ENCODE measurements at places on chromosomes 6 and 20.

DNA sequence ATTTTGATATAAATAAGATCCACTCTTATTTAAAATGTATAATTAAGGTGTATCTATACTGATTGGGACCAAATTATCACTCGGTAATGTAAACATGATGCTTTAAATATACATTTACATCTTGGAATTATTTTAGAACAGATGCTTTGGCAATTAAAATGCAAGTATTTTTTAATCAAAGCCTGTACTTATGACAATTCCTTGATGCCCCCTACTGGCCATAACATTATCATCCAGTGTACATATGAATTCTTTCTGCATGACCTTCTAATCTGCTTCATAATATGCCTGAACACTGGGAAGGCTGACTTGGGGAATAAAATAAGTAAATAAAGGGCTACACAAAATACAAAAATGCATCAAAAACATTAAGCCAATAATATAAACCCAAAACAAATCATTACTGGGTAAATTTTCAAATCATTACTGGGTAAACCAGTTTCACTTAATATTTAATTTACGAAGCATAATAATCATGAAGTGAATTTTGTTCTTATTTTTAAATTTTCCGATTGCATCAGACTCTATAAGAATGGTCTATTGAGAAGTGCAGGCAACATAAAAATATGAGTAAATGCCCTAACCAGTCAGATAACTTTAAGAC, 65.1 kb downstream of the CGA start:
- peak; percentile 2 for DNase-seq

GRCh38 chr20:24684956-24685691, 215.7 kb downstream of the SYNDIG1 start:
- no peak for DNase-seq

GRCh38 chr6:119673741-119674140, 324.2 kb upstream of the MAN1A1 start:
- no peak for DNase-seq

DNA sequence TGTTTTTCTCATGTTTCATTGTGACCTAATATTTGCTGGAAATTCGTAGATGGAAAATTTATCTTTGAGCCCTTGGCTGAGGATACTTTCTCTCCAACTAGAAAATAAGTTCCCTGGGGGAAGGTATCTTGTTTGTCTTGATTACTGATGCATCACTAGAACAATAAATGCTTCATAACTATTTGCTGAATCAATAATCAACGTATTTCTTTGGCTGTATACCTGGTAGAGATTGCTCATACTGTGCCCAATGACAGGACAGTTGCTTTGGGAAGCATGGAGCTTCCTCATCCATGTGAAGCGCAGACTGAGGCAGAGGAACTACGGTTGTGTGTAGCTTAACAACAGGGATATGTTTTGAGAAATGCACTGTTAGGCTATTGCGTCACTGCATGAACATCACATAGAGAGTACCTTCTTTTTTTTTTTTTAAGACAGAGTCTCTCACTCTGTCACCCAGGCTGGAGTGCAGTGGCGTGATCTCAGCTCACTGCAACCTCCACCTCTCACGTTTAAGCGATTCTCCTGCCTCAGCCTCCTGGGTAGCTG, 34.2 kb upstream of the RPN2 start:
- no peak for DNase-seq

DNA sequence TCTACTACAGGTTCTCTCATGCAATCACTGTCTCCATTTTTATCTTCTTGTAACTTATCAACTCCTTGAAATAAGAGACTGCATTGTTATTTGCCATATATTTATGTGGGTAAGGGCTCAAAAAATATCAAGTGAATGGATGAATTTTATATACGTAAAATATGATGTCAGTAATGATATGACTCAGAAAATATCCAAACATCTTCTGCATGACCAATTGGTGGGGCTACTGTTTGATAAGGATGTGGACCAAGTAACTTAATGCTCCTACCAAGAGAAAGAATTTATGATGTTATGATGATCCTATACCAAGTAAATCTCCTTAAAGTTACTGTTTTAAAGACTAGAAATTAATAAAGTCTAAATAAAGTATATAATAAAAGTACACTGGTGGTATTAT, 103.7 kb downstream of the OGFRL1 start:
- no peak for DNase-seq

GRCh38 chr6:154170106-154170505, 131.1 kb downstream of the OPRM1 start:
- no peak for DNase-seq

GRCh38 chr6:63637865-63638445, 2.4 kb downstream of the PHF3 start:
- DNase-seq = no peak

DNA sequence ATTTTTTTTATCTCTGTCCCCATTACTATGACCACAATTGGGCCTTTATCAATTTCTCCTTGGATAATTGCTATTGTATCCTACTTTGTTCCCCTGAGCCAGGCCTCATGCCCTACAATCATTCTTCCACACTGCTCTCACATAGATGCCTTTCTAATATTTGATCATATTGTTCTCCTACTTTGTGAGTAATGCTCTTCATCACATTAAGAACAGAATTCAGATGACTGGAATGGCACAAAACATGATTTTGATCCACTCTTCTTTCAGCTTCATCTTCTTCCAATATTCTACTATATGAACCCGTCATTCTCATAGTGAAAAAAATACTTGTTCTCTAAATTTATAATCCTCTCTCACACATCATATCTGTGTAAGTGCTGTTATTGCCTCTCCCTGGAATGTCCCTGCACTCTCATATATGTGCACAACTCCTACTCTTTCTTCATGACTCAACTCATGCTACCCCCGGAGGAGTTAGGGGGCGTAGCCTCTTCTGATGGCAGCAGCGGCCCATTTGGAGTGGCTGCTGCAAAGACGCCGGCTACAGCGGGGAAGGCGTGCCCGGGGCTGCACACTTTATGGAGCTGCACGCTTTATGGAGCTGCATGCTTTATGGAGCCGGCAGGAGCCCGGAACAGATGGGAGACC, 25.3 kb upstream of the HACE1 start:
- DNase-seq = no peak

DNA sequence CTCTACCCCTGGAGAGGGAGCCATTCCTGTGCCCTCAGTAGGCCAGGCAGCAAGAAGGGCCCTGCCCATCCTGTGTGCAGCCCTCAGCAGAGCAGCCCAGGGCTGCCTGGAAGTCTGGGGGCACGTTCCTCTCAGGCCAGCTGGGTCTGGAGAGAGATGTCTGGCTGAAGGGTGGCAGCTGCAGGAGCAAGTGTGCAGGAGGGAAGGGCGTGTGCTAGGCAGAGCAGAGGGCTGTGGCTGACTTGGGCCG, 62.7 kb downstream of the NOL4L start:
- DNase-seq = no peak

DNA sequence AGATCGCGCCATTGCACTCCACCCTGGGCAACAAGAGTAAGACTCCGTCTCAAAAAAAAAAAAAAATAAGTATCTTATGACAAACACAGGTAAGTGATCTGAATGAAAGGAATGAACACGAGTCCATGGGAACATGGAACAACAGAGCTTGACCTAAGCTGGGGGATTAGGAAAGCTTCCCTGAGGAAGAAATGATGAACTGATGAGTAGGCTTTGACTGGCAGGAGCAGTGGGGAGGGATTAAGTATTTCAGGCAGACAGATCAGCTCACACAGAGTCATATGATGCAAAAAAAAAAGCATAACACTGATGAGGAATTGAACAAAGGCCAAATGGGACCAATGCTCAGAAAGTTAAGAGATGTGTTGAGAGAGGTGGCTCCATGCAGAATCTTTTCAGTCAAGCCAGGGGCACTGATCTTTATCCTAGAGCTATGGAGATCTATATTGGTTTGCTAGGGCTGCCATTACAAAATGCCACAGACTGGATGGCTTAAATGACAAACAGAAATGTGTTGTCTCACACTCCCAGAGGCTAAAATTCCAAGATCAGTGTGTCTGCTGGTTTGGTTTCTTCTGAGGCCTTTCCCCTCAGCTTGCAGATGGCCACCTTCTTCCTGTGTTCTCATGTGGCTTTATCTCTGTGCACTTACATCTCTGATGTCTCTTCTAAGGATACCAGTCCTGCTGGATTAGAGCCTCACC, 85.6 kb downstream of the ANKRD6 start:
- DNase-seq = peak; percentile 17

DNA sequence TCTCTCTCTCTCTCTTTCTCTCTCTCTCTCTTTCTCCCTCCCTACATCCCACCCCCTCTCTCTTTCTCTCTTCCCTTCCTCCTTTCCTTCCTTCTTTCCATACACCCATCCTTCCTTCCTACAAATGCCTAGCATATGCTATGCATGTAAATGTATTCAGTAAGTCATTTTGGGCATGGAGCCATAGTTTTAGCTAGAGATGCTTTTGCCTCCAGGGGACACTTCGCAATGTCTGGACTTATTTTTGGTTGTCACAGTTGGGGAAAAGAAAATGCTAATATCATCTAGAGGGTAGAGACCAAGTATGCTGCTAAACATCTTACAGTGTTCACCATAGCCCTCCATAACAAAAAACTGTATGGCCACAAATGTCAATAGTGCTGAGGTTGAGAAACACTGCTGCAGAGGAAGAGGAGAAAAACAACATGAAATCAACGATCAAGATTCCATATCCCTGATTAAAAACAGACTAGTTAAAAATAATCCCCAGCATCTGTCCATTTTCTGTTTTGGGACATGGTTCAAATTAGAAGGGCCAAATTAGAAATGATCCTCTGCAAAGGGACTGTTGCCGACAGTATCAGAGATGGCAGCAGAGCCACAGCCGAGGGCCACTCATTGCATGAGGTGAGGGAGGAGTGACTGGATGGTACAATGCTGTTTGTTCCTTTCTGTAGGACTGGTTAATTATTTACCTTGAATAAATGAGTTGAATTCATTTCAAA, 152.7 kb downstream of the SH3BGRL2 start:
- DNase-seq = no peak

DNA sequence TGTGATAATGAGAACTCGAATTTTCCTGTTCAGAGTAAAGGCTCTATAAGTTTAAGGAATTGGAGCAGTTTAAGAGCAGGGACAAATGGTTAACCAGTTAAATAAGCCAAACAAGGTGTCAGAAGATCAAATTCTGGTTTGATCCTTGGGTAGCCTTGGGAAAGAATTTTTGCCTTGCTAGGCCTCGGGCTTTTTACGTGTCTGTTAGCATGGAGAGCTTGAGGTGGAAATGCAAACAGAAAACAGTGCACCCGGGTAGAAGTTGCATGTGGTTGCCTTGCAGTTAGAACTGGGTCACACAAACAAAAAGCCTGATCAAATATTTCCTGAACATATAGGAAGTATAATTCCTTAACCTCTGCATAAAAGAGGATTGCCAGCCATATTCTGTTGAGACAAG, 58.3 kb downstream of the RIN2 start:
- no peak for DNase-seq

- DNase-seq = no peak
Measured at GRCh38 chr6:108989700-108990099, 104.9 kb downstream of the SESN1 start.

DNA sequence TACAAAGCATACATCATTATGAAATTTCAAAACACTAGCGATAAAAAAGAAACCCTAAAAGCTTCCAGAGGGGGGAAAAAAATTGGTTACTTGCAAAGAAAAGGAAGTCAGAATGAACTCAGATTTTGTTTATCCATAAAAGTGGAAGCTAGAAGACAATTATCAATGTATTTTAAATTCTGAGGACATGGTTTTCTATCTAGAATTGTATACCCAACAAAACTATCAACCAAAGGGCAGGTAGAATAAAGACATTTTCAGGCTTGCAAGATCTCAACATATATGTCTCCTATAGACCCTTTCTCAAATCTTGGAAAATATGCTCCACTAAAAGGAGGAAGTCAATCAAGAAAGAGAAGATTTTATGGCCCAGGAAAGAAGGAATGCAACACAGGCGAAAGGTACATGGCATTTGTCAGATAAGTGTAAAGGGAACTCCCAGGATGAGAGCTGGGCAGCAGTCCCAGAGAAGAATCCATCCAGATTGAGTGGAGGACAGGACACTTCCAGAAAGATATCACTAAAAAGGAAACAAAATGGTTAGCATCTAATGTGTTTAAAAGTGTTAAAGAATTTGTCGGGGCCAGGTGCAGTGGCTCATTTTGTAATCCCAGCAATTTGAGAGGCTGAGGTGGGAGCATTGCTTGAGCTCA, 45.4 kb upstream of the ZFAND3 start:
- no peak for DNase-seq

DNA sequence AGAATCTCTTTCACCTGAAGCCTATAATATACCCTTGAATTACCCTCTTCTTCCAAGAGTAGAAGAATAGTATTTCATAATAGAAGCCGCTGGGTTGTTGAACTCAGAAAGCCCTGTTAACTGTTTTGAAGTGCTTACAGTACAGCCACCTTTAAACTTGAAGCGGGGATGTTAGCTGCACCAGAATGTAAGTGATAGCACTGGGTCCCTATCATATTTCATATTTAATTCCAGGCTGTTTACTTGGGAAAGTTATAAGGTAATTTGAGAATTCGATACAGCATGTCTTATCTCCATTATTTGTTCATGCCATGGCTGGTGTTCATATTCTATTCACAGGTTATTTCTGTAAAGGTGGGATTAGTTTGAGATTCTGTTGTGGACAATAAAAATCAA, 63.5 kb upstream of the VSTM2L start:
- no peak for DNase-seq

DNA sequence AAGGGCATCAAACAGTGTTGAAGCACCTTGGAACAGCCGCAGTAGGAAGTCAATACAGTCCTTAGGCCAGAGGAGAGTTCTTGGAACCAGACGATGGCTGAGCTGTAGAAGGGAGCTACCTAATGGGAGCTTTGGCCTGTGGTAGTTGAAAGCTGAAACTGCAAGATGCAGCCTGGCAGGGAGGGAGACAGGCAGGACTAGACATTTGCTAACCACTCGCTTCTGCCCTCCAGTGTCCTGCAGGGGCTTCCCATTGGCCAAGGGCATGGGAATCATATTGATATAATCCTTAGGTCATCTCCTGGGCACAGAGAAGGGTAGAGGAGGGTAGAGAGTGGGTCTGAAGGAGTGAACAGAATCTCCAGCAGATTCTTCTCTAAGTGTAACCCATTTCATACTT, 60.4 kb downstream of the TPD52L1 start:
- DNase-seq = no peak

- no peak for DNase-seq
Measured at GRCh38 chr20:48953653-48954052, 32.1 kb downstream of the ARFGEF2 start.

DNA sequence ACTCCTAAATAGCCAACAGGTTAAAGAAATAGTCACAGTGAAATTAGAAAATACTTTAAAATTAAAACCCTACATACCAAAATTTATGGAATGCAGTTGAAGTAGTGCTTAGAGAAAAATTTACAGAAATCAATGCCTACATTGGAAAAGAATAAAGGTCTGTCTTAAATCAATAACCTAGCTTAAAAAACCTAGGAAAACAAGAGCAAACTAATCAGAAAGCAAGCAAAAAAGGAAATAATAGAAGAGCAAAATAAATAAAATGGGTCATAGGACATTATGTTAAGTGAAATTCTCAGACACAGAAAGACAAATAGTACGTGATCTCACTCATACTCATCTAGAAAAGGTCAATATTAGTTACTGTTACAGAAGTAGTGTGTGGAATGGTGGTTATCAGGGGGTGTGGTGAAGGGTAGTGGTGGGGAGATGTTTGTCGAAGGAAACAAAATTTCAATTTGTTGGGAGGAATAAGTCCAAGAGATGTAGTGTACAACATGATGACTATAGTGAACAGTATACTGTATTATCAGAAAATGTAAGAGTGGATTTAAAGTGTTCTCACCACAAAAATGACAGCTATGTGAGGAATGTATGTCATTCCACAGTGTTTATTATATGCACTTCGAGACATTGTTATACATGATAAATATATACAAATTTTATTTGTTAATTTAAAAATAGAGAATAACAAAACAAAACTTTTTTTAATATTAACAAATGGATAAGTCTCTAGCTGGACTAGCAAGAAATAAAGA, 423.6 kb downstream of the CDH26 start:
- DNase-seq = peak; percentile 6

- DNase-seq = no peak
Measured at GRCh38 chr20:15708984-15709598, 864.2 kb downstream of the KIF16B start.
